ENCODE measurements at places on chromosomes 2 and 18.
A peak's percentile ranks its signal among the peaks of the same experiment; 100 is the strongest.

DNA sequence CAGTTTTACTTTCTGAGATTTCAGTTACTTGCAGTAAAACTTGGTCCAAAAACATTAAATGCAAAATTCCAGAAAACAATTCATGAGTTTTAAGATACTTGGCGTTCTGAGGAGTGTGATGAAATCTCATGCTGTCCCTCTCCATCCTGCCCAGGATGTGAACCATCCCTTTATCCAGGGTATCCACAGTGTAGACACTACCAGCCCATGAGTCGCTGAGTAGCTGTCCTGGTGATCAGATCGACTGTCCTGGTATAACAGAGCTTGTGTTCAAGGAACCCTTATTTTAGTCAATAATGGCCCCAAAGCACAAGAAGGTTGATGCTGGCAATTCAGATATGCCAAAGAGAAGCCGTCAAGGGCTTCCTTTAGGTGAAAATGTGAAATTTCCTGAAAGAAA lies 3.2 kb downstream of the SP100 start:
- no peak for DNase-seq

GRCh38 chr2:170084820-170085491 lies 93.0 kb upstream of the MYO3B start:
- DNase-seq, result no peak

DNA sequence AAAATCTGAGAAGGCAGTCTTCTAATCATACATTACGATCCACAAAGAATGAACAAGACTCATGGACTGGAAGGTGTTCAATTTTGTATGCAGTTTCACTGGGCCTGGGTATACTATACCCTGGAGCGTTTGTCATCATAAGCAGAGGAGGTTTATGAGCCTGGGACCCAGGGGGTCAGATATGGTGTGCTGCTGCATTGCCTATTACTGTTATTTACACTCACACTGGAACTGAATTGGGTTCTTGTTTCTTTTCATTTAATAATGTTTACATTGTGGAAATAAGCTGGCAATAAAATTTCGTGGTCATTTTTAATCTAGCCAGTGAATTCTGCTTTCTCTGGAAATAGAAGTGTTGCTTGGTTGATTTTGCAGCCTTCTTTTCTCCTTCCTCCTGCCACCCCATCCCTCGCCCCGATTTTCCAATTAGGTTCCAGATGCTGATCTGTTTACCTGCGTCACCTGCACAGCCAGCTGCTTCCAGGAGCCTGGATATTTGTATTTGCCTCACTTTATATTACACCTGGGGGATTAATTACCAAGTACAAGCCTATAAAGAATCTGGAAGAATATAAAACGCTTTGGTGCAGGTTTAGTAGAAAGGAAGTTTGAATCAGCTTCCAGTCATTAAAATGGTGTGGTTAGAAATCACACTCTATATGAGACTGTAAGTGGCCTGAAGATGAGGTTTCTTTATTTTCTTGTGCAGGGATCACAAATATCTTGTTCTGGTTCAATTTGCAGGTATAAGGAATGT lies 234.4 kb downstream of the SOCS6 start:
- no peak for DNase-seq

DNA sequence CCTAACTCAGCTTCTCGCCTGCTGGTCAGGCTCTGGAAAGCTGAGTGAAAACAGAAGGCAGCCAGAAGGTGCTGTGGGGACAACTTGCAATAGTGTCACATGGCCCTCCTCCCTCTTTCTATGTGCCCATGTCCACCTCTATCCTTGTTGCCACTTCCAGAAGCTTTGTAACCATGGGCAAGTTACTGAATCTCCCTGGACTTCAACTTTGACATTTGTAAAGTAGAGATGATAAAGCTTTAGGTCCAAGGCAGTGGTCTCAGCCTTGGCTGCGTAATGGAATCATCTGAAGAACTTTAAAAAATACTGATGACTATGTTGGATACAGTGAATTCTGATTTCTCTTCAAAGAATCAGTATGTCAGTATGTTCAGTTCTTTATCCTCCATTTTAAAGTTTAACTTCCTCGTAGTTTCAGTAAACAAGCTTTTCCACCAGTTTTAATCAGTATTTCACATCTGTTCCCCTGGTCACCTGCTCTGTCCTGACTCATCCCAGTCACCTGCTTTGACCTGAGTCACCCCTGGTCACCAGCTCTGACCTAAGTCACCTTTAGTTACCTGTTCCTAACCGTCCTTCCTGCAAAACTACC lies 245.2 kb upstream of the STON1 start:
- DNase-seq, result peak; percentile 7

- no peak for DNase-seq
Observed at GRCh38 chr2:30933496-30933895, 126.2 kb upstream of the CAPN13 start.

DNA sequence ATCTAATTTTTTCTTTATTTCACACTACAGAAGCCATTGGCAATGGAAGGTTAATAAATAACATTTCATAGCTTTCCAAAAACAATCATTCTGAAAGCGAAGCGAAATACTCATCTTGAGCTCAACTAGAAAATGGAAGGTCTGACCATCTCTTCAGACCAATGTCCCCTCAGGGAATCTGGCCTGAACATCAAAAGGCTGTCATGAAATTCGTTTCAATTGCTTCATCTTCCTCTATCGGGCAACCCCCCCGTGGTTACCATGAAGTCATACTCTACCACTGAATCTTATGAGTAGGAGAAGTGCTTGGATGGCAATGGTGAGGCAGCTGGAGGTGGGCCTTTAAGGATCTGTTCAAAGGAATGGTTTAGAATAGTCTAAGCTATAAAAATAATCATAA lies 22.9 kb upstream of the CYTIP start:
- DNase-seq, result no peak

DNA sequence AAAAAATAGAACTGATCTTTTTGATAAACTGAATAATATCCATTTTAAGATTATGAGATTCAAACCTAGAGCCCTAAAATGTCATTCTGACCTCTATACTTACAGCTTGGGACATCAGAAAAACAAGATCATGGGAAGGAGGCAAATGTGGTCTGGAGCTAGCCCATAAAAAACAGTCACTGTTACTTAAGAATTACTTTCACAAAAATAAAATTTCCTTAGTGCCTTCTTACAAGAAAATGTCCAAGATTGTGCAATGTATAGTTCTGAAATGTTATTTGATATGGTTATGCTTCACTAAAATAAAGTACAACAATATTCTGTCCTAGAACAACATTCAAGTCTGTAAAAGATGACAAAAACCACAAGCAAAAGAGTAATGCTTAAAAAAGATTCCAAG lies 247.6 kb downstream of the DYM start:
- DNase-seq, result no peak

DNA sequence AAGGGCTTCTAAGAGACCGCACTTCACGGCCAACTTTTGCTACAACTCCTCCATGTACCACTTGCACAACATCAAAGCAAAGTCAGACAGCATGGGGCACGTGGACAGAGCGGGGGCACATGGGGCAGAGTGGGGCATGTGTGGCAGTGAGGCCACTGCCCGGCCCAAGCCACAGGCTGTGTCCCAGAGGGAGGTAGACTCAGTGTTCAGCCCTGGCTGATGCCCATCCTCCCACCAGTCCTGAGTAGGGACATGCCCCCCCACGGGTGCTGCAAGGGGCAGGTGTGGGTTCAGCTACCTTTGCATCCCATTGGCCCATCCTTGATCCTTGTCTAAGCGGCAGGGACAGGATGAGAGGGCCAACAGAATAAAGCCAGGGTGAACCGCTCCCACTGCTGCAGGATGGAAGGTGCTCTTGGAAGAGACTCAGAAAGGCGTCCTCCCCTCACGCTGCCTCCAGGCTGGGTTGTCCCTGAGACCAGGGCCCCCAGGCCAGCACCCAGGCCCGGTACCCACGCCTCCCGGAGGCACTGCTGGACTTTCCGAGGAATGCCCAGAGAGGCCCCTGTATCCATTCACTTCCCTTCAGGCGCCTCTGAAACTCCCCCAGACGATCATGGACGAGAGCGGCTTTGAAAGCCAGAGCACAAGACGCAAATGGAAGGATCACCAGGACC lies 218.2 kb downstream of the NDUFA10 start:
- no peak for DNase-seq

GRCh38 chr2:19292007-19292406 lies 66.4 kb downstream of the OSR1 start:
- DNase-seq, result no peak

GRCh38 chr2:18664421-18664820 lies 75.1 kb upstream of the NT5C1B start:
- DNase-seq, result peak; percentile 17

- DNase-seq, result peak; percentile 38
Observed at GRCh38 chr2:20596973-20597859, 53.7 kb downstream of the HS1BP3 start.

DNA sequence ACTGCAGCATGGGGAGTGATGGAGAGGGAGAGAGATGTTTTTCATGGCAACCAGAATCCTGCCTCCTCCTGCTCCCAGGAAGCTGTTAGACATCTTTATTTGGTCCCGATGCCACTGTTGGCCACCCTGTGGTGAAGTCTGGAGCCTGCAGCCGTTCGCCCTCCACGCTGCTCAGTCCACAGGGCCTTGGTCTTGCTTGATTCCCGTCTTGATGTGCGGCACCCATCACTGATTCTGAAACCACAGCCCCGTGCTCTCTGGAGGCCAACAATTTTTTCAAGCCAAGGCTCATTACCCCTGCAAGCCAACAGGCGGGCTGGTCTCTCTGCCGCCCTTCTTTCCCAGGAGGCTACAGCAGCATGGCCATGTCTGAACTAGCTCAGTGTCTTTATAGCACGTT lies 24.5 kb downstream of the SIGLEC15 start:
- peak; percentile 29 for DNase-seq

DNA sequence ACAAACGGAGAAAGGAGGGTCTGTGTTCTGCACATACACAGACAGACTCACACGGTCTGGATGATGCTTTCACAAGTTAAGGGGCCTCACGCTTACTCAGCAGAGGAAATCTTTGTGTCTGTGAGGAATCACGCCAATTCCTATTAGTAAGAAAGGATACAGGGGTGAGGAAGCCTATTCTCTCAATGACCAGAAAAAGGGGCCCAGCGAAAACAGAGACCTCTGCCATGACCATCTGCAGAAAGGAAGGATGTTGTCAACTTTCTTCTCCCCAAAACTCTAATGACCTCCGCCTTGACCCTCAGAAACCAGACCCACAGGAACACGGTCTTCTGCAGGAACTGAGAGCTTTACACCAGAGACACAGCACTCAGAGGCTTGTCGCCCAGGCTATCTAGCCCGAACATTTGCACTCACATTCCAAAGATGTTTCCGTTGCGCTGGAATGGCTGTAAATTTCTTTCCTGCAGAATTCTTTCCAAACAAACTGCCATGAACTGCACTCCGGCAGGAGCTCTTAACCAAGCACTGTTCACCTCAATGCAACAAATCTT lies 186.3 kb downstream of the TCF4 start:
- peak; percentile 33 for DNase-seq

GRCh38 chr2:223050188-223050587 lies 1.8 kb upstream of the KCNE4 start:
- no peak for DNase-seq

- DNase-seq, result no peak
Observed at GRCh38 chr2:128594953-128595677, 276.4 kb upstream of the HS6ST1 start.

DNA sequence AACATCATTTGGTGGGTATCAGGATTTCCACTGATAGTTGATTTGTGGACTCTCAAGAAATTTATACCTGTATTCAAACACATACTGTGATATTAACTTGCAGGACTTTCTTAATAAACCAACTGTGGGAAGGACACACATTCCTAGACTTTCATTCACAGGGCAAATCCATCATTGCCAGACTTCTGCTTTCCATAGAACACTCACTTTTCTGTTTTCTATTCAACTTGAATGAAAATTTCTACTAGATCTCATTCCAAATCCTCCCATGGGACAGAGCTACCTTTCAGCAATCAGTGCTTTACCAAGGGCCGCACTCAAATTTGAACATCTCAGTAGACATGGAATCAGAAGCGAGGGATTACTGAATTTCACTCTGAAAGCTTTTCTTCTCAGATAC lies 612.5 kb downstream of the IRS1 start:
- DNase-seq, result no peak

DNA sequence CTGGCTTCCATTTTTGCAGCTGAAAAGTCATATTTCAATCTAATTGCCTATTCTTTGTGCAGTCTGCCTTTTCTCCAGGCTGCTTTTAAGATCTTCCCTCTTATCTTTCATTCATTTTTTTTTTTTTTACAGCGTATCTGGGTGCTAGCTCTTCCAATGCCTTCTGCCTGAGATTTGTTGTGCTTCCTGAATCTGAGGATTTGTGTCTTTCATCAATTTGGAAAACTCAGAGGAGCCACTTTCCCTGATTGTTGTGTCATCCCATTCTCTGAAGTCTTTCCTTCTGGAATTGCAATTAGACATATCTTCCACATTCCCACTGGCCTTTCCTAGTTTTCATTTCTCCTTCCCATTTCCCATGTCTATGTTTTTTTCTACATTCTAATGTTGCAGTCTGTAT lies 21.9 kb upstream of the ACKR3 start:
- DNase-seq, result no peak

GRCh38 chr2:124523096-124523495 lies 498.0 kb downstream of the CNTNAP5 start:
- DNase-seq, result no peak

- no peak for DNase-seq
Observed at GRCh38 chr2:25623361-25623760, 50.0 kb downstream of the DTNB start.

GRCh38 chr18:21851327-21851961 lies 110.9 kb downstream of the MIB1 start:
- DNase-seq, result no peak

DNA sequence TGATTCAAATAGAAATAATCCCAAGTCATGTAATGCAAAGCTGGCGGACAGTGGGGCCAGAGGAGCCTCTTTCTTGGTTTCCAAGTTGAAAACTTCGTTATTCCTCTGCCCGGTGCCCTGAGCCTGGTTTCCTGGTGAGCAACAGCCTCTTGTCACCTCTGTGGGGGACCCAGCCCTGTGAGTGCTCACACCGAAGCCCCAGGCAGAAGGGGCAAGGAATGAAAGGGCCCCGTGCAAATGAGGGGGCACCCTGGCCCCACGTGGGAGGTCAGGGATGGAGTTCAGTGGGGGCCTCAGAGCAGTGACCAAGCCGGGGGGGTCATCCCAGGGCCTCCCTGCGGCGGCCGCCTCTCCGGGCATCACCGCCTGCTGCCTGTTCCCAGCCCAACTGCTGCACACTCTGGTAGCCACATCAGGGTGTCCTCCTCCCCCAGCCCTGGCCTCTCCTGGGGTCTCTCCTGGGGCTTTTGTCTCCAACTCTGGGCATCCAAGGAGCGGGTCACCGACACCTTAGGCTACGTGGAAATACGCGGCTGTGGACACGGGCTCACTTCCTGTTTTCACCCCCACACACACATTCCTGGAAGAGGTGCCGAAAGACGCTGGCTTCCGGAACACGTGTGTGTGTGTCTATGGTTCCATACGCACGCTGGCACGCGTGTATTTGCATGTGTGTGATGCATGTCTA lies 64.5 kb downstream of the TWIST2 start:
- DNase-seq, result no peak

Measured in kidney tubule cell (primary cell).